ENCODE measurements at places on chromosomes 4 and X.

DNA sequence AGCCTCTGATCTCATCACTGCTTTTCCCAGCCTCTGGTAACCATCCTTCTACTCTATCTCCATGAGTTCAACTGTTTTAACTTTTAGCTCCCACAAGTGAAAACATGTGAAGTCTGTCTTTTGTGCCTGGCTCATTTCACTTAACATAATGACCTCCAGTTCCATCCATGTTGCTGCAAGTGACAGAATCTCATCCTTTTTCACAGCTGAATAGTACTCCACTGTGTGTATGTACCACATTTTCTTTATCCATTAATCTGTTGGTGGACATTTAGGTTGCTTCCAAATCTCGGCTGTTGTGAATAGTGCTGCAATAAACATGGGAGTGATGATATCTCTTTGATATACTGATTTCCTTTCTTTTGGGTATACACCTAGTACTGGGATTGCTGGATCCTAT lies 109.5 kb downstream of the FRYL start:
- DNase-seq: no peak

DNA sequence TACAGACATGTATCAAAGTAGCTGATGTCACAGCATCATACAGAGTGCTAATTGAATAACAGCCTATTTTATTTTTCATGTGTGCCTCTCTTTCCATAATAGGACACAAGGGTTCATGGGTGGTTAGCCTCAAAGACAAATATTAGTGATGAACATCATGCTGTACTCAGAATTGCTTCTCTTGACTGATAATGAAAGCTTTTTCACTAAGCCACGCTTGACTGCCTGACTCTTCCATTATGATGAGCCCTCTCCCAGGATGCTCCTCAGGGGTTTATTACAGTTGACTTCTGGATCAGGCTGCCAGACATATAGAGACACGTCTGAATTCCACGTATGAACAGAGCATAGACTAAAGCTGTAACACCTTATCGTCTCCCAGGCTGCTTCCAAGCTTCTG lies 2757.5 kb downstream of the PCDH7 start:
- DNase-seq: no peak

DNA sequence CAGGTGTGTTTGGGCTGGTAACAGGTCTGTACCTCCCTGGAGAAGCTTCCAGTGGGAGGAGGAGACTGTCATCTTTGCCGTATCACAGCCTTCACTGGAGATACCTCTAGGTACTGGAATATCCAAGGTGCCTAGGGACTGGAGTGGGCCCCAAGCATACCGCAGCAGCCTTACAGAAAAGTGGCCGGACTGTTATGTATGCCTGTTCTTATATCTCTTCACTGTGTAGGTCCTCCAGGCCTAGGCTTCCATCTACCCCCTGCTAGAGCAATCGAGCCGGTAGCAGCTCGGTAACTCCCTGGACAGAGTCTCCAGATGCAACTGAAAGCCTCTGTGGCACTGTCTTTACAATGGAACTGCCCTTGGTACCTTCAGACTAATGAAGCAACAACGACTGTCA lies 277.4 kb upstream of the GRIA3 start:
- DNase-seq: no peak

DNA sequence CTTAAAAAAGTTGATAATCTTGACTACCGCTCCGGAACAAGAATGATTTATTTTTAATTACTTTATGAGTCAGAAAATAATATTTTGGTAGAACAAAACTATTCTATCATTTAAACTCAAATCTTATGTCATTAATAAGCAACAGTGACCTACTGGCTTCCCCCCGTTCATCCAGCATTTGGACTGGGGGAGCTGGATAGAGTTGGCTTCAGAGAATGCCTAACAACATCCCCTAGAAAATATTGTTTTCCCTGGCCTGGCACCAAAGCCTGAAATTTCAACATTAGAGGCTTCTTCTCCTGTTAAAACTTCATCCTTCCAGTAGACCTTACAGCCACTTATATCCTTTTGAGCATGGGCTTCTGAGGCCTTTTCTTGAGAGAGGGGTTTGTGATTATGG lies 55.7 kb upstream of the PDLIM3 start:
- no peak for DNase-seq

- DNase-seq: no peak
Observed at GRCh38 chr4:53376900-53377299, 541 bp upstream of the FIP1L1 start.

- no peak for DNase-seq
Observed at GRCh38 chrX:18617407-18617750, 54.5 kb downstream of the RS1 start.

DNA sequence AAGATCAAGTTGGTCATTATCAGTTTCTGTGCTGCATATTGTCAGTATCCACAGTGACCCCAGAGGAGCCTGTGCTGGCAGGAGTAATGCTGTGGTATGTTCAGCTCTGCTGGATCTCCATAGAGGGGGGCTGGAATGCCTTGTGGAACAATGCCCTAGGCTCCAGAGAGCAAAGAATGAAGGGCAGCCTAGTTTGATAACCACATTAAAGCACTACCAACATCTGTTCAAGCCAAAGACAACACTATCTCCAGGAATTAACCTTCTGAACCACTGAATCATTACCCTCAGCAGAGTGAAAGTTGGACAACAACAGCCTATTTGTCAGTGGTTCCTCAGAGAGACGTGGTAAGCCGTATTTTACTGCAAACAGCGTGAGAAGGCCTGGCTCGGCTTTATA lies 192.3 kb upstream of the CXorf66 start:
- DNase-seq: no peak
